ENCODE measurements at places on chromosomes 16 and 17. TPM values are rescaled to one million over a fixed set of nuclear protein-coding genes. Genes with fewer than 3 reads are reported as not detected.

DNA sequence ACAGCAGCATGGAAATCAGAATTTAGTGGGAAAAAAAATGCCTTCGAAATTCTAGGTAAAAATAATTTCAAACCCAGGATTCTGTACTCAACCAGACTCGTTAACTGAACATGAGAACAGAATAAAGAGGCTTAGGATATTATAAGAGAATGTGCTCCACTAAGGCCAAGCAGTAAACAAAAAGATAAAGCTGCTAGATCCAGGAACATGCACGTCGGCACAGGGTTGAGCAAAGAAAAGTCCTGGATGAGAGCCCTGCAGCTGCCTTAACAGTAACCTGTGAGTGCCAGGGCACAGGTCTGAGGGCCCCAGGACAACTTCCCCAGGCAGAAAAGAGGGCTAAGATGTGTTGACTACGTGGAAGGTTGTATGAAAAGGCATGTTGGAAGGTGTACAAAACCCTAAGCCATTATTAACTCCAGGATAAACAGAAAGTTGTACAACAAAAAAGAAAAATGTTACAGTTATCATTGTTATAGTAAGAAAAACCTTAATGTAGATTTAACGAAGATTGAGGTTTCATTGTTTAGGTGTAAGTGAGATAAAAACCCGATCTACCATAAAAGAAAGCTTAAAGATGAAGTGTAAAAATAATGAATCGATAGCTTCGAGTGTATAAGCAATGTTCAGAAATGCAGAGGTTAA lies 42.3 kb upstream of the RBFOX3 start:
- no peak overlapping the region for H3K27ac ChIP-seq
- no peak for DNase-seq
- peaks cover 10% of the 10 kb centered on the region for H3K27me3 ChIP-seq
- no peaks in the 10 kb centered on the region for H3K4me1 ChIP-seq
- H3K36me3 ChIP-seq, result no peaks in the 10 kb centered on the region

- no peak for DNase-seq
- H3K36me3 ChIP-seq, result no peaks in the 10 kb centered on the region
- no peaks in the 10 kb centered on the region for H3K27me3 ChIP-seq
- H3K4me1 ChIP-seq, result no peaks in the 10 kb centered on the region
- H3K27ac ChIP-seq, result no peak overlapping the region
These were observed 587.6 kb downstream of the CDH11 start for GRCh38 chr16:64534180-64534780.

DNA sequence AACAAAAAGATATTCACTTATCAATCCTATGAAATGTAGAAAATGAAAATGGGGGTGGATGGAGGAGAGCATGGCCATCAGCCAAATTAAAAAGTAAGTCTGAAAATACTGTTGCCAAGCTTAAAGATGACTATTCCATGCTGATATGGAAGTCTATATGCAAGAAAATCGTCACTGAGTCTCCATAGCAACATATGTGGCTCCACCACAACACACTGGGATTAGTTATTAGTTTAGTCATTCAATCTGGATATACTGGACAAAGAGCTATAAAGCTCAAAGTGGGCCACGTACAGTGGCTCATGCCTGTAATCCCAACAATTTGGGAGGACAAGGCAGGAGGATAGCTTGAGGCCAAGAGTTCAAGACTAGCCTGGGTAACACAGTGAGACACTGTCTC lies 24.7 kb upstream of the PSMD7 start:
- no peak overlapping the region for H3K4me3 ChIP-seq
- no peaks in the 10 kb centered on the region for H3K4me1 ChIP-seq
- no peak for DNase-seq
- no peaks in the 10 kb centered on the region for H3K36me3 ChIP-seq
- H3K27me3 ChIP-seq, result peaks cover 14% of the 10 kb centered on the region

- no peaks in the 10 kb centered on the region for H3K27me3 ChIP-seq
- peaks cover 11% of the 10 kb centered on the region for H3K4me1 ChIP-seq
- no peak overlapping the region for H3K27ac ChIP-seq
- peaks cover 52% of the 10 kb centered on the region for H3K36me3 ChIP-seq
These were observed 7.4 kb downstream of the ACD start for GRCh38 chr16:67652578-67653127.

DNA sequence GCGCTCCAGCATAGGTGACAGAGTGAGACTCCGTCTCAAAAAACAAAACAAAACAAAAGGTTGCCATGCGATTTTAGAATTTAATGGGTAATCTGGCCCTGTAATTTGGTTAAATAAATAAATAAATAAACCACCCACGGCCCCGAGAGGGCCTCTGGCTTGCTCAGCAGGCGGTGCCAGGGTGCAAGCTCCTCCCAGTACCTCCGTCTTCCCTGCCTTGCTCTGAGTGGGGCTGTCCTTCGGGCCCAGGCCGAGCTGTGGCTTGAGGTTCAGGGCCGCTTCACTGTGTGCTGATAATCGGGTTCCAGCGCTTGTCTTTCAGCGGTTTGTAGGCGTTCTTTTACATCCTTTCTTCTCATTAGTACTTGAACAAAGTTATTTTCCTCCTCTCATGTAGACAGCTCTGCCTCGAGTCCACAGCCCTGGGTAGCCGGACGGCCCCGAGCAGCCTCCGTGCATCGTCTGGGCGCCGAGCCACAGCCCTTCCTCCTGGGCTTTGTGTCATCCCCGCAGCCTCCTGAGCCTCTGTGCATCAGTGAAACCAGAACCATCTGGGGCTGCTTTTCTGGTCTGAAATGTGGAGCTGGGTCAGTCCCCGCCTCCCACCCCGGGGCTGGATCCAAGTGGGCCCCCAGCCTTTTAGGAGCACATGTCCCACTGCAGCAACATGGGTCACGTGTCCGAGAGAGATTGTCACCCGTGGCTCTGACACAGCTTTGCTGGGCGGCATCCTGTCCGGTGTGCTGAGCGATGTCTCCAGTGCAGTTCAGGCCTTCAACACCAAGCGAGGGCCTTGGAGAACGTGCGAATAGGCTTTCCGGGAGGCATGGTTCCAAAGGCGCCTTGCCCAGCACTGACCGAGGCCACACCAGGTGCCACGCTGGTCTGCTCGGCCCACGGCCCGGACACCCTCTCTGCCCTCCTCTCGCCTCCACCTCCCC lies 157.4 kb upstream of the CHMP6 start:
- no peaks in the 10 kb centered on the region for H3K27me3 ChIP-seq
- H3K27ac ChIP-seq, result peak overlapping the region; percentile 96
- H3K36me3 ChIP-seq, result peaks cover 52% of the 10 kb centered on the region
- DNase-seq, result no peak
- peak overlapping the region; percentile 83 for H3K4me3 ChIP-seq

DNA sequence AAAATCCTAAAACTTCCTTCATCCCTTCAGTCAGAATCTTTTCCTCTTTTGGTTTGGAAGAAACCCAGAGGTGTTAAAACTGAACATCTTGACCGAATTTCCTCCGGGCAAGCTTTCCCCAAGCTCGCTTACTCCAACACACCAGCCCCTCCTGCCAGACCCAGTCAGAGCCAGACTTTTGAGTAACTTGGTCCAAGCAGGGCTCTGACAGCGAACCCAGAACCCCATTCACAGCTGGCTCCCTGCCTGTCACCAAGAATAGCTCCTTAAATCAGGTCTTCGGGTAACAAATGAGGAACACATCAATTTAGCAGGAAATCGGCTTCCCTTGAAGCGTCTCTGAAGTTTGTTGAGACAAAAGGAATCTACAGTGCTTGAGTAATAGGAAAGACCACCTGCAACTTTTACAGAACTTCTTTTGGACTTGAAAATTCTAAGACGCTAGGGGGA lies 27.3 kb downstream of the GAS7 start:
- H3K27me3 ChIP-seq, result peaks cover 19% of the 10 kb centered on the region
- H3K4me1 ChIP-seq, result peaks cover 16% of the 10 kb centered on the region
- H3K4me3 ChIP-seq, result no peak overlapping the region

DNA sequence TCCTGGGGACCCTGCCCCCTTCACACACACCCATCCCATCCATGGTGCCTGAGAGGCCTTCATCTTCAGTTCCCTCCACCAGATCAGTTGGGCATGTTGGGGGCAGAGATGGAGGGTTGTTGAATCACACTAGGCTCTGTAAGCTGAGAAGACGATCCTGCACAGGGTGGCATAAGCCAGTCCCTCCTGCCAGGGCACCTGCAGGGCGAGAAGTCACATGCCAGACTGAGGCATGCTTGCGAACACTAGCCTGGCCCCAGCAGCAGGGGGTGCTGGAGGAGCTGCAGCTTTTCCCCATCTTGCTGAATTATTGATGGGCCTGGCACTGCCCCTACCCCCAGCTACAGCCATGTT lies 6.1 kb upstream of the TBX2 start:
- peaks cover under 1% of the 10 kb centered on the region for H3K36me3 ChIP-seq
- no peak overlapping the region for H3K4me3 ChIP-seq
- no peak overlapping the region for H3K27ac ChIP-seq
- H3K27me3 ChIP-seq, result peaks cover 33% of the 10 kb centered on the region
- H3K4me1 ChIP-seq, result peaks cover 6% of the 10 kb centered on the region
- no peak for DNase-seq

The C16orf92 gene
- total RNA-seq, result not detected

The TMEM238L gene
- total RNA-seq, result not detected

The LPO gene
- not detected for total RNA-seq

The CALB2 gene
- not detected for total RNA-seq

The CDH1 gene
- total RNA-seq, result not detected

The ATP6V0A1 gene
- 2.1 TPM for total RNA-seq

The MYH11 gene
- not detected for total RNA-seq

The TEKT1 gene
- total RNA-seq, result not detected

All from activated CD8-positive, alpha-beta T cell treated with anti-CD3 and anti-CD28 coated beads, Interleukin-2, amount 10 ng/mL, durations not matched to agents 7 days and 5 days (primary cell).